ENCODE measurements at places on chromosomes 12 and 14. TPM values are rescaled to one million over a fixed set of nuclear protein-coding genes. Genes with fewer than 3 reads are reported as not detected.

DNA sequence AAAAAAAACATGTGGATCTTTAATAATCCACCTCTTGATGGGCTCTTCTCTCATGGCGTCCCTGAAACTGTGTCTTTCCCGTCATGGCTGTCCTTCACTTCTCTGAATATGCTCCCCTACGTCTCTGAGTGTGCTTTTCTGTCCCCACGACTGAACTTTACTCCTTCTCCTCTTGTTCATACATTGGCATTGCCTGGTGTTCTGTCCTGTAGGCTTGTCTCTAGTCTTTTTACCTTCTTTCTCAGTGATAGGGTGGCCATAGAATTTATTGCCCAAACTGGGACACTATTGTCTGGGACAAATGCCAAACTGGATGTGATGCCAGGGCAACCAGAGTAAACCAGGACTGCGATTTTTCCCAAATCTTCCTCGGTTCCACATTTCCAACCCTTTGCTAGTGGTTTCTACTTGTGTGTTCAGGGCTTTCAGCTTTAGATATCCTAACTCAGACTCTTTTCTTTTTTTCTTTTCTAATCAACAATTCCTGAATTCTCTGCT lies 202.2 kb downstream of the ATP23 start:
- DNase-seq = no peak

GRCh38 chr14:89827265-89827664 lies 127.3 kb downstream of the EFCAB11 start:
- no peak for DNase-seq

- DNase-seq = no peak
Measured at GRCh38 chr12:74152370-74152769, 385.3 kb upstream of the ATXN7L3B start.

DNA sequence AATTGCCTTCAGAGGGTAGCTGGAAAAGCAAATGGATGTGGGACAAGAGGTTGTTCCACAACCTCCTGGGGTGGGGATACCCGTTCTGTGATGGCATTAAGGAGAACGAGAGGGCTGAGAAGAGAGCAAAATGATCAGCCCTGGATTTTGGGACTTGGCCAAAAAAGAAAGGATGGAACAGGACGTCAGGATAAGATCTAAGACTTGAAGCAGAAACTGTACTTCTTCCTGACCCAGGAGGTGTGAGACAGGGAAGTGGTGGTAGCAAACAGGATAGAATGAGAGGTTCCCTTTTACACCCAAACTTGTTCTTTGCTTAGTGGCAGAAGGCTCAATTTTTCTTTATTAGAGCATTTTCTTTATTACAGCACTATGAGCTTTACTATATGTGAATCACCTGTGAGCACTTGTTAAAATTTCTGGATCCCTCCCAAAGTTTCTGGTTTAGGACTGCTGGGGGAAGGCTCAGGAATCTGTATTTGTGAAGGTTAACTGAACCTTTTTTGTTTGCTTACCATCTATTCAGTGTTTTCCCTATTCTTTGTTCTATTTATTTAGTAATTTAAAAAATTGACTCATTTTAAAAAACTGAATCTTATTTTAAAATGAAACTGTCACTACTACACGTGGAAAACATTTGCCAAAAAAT lies 59.2 kb downstream of the ERC1 start:
- no peak for DNase-seq

GRCh38 chr12:115060477-115061168 lies 376.6 kb upstream of the TBX3 start:
- DNase-seq = no peak

GRCh38 chr12:120265473-120266179 lies at the start of gene PXN:
Gene PXN (minus strand): TSS chr12:120265730. CDS start chr12:120265629, 101 bp downstream.
- peak; percentile 40 for DNase-seq

DNA sequence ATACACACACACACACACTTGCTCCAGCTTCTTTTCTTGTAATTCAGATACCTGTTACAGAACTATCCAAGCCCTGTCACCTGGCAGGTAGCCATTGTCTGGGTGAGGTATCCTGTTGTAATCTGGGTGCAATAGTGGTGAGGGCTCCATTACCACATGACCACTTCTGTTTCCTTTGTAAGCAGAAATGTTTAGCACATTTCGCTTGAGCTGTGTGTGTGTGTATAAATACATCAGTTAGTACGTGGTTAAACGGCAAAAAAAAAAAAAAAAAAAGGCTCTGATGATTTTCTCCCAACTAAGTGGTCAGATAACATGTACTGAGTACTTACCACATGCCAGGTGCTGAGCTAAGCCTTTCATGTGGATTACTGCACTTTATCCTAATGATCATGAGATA lies 129.3 kb upstream of the SSTR1 start:
- DNase-seq = no peak

DNA sequence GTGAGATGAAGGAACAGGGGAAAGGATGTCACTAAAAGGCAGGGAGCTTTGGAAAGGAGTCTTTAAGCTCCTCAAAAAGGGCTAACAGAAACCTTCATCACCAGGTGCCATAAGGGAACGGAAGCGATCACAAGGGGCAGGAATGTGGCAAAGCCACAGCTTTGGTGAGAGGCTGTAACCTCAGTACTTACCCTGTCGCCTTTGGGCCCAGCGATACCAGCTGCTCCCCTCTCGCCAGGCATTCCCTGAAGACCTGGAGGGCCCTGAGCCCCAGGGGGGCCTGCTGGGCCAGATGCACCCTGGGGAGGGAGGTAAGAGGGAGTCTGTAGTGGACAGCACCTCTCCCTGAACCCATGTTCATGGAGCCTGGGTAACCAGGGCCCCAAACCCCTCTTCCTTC lies 18.9 kb downstream of the TMEM106C start:
- DNase-seq = no peak

- no peak for DNase-seq
Measured at GRCh38 chr14:60561845-60562746, 53.1 kb downstream of the SIX6 start.

GRCh38 chr12:72197790-72198189 lies 74.4 kb upstream of the TRHDE start:
- no peak for DNase-seq

The CLEC4D gene
- total RNA-seq = 0.63 TPM

The AMDHD1 gene
- not detected for total RNA-seq

The SUPT16H gene
- total RNA-seq = 87.3 TPM

The GDF3 gene
- not detected for total RNA-seq

The TOMM20L gene
- total RNA-seq = not detected

The C1RL gene
- total RNA-seq = 126 TPM

The TPPP2 gene
- not detected for total RNA-seq

Data from thoracic aorta (tissue), 2 donors.